ENCODE measurements at places on chromosomes 3 and 15. TPM values are rescaled to one million over a fixed set of nuclear protein-coding genes. Genes with fewer than 3 reads are reported as not detected.

HTR3C gene
- not detected for total RNA-seq

BNC1 gene
- 0.49 TPM for total RNA-seq

METTL6 gene
- 16.8 TPM for total RNA-seq

MAGEL2 gene
- not detected for total RNA-seq

RLBP1 gene
- total RNA-seq = not detected

Measured in bladder microvascular endothelial cell (primary cell).